ENCODE measurements at places on chromosomes 2 and 18.

DNA sequence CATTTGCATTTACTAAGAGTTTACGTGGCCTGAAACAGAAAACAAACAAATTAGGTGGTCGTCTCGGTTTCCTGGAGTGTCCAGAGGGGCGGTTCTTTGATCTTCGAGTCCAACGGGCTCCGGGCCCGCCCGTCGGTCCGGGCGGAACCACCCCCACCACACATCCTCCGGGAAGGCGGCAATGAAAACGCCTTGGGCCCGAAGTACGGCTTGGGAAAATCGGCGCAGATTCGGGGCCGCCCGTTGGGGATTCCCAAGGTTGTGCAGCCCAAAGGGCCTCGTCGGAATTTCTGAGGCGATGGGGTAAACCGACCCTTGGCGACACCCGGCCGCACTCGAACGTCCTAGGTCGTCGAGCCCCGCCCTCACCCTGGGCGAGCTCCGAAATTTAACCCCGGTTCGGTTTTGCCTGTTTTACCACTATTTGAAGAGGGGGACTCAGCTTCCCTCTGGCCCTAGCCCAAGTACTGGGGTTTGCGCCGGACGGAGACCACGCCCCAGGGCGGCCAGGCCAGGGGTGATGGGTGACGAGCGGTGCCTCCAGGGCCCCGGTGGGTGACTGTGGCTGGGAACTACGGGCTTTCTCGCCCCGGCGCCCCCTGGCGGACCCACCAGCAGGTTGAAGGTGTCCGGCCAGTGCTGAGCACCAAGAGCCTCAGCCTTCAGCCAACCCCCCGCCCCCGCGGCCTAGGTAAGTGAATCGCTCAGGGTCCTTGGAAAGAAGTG, 1.9 kb upstream of the CFAP53 start:
- no peak for DNase-seq

DNA sequence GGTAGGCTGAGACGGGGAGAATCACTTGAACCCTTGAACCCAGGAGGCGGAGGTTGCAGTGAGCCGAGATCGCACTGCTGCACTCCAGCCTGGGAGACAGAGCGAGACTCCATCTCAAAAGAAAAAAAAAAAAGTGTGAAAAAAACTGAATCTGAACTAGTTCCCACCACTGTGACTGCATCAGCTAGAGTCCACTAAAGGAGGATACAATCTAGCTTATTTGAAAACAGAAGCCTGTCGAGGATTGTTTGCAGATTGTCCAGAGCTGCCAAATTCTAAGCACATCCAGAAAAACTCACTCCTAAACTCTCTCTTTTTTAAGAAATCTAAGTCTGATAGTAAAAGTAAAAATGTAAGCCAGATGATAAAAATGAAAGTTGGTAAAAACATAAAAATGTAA, 10.6 kb downstream of the GFPT1 start:
- DNase-seq: no peak

GRCh38 chr2:234491281-234491680, 5.6 kb downstream of the ARL4C start:
- DNase-seq: no peak

DNA sequence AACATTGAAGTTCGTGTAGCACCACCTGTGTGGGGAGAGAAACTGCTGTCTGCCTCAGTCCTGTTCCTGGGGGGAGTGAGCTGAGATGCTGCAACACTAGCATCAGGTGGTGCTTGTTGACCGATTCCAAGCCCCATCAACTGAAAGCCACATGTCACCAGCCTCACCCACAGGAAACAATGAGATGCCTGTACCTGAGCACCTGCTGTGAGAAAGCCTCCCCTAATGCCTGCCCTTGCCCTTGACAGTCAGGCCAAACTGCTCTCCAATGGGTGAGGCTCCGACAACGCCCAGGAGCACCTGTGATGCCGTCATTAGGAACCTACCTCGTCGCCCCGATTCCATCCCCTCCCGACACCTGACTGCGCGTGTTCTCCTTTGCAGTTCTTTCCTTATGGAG, 104.6 kb downstream of the SMC6 start:
- DNase-seq: no peak

- DNase-seq: no peak
Observed at GRCh38 chr2:28247290-28247689, 145.4 kb upstream of the FOSL2 start.

GRCh38 chr2:74588664-74589063, 34.1 kb downstream of the DOK1 start:
- DNase-seq: no peak

DNA sequence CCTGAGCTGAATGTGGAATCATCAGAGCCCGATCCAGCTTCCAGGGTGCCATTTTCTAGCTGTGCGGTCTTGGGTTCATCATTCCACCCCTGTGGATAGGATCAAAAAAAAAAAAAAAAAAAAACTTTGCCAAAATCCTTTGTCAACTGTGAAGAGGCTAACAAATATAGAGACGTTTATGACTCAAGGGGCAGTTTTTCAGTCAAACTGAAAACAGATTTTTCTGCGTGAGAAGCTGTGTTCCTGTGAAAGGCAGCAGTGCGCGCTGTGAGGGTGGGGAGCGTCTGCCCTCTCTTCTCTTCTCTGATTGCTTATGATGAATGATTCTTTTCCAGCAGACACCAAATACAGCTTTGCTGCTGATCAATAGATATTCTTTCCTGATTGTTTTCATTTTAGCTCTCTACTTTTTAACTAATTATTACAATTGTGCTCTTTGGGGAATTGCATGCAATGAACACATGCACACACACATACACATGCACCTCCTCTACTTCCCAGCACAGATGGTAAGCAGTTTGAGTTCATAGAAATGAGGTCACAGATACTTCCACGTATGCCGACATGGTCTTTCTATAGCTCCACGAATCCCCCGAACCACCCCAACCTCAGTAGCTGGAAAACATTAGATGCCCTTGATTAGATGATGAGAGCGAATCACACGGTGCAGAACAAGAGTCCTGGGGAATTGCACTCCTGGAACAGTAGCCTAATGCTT, 175.4 kb downstream of the NRP2 start:
- no peak for DNase-seq

GRCh38 chr2:11708106-11708505, 38.1 kb upstream of the NTSR2 start:
- DNase-seq: no peak

GRCh38 chr2:43531251-43531650, 64.6 kb downstream of the THADA start:
- no peak for DNase-seq

- no peak for DNase-seq
Observed at GRCh38 chr18:45228796-45229388, 386.4 kb upstream of the SLC14A2 start.

DNA sequence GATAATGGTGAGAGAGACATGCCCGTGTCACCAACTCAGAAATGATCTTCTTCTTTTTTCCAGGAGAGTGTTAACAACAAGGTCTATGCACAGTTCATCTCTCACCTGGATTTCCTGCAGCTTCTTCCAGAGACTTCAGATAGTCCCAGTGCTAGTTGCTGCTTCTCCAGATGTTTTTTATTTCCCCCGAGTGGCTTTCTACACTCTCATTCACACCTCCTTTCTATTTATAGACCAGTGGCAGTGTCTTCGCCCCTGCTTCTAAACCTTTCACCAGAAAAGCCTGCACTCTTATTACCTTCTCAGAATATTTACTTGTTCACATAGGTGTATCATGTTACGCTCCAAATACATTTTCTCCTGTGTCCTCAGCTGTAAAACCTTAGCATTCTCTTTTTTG, 558.8 kb upstream of the CHAC2 start:
- no peak for DNase-seq

DNA sequence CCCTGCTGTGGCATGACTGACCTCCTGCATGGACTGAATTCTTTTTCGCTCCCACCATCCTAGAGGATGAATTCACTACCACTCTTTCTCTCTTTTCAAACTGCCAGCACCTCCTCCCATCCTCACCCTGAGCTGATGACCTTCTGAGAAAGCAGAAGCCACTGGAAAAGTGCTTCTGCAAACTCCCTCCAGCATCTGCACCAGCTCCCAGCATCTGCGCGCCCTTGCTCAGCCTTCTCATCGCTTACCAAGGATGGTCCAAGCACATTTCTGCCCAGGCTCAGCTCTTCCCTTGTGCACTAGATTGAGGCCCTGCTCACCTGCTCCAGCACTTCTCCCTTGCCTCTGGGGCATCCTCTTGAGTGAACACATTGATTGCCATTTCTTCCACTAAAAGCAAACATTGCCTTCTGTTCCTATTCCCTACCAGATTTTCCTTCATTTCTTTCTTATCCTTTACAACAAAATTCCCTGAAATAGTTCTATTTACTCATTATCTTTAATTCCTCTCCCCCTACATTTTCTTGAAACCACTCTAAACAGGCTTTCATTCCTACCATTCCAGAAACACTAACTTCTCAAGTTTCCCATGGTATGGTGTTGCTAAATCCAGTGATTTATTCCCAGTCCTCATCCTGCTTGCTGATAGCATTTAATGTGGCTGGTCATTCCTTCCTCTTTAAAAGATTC, 42.7 kb upstream of the IL1RL1 start:
- DNase-seq: peak; percentile 35

GRCh38 chr2:9330612-9331270, 92.6 kb downstream of the ITGB1BP1 start:
- DNase-seq: no peak

- DNase-seq: peak; percentile 34
Observed at GRCh38 chr18:49728542-49728941, 84.8 kb downstream of the ACAA2 start.

DNA sequence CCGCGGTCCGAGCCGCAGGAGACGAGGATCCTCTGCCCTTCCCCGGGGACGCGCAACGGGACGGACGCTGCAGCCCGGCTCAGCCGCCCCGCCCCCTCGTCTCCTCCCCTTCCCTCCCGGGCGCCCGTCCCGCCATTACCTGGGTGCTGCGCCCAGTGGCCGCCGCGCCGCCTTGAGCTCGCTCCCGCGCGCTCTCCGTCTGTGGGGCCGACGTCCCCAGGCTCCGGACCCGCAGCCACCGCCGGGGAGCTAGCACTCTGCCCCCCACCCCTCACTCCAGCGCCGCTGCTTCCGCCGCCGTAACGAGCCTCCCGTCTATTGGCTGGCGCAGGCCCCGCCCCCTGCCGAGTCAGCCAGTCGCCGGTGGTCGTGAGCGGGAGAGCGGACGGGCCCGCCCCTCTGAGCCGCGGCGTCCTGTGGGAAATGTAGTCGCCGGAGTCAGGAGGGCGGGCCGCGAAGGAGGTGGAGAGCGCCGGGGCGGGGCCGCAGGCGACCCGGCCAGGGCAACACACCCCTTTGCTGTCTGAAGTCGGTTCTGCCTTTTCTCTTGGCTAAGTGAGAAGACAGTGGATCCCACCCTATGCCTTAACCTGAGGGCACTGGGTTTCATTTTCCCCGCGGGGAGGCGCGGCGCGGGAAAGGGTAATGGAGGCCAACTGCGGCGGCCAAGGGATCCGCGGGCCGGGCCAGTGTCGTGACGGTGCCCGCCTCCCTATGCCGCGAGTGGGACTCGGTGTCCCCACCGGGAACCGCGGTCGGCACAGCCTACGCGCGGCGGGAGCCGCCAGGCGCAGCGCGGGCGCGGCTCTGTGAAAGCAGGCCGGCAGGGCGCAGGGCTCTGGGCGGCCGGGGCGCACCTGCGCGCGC, at the start of gene SAP130:
TSS of gene SAP130 (minus strand) at position 259 of the 867 bp plus-strand sequence. CDS start 1,767 bp downstream, outside the sequence.
- DNase-seq: peak; percentile 94

DNA sequence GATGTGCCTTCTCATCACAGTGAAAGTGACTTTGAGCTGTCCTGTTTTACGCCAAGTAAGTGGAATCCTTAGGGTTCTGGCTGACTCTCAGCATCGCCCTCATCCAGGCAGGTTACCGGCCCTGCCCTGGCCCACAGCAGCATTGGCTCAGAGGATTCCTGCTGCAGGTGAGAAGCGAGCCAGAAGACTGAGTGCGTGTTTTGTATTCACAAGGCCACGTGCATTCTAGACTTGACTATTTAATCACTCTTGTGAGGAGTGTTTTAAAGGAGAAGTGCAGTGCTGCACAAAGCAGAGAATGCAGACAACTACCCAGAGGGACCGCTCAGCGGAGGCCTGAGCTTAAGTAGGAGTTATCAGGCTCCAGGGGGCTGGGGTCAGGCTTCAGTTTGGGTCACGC, 48.3 kb downstream of the LAMA3 start:
- no peak for DNase-seq

- peak; percentile 60 for DNase-seq
Observed at GRCh38 chr2:9699139-9700108, 68.6 kb upstream of the YWHAQ start.

DNA sequence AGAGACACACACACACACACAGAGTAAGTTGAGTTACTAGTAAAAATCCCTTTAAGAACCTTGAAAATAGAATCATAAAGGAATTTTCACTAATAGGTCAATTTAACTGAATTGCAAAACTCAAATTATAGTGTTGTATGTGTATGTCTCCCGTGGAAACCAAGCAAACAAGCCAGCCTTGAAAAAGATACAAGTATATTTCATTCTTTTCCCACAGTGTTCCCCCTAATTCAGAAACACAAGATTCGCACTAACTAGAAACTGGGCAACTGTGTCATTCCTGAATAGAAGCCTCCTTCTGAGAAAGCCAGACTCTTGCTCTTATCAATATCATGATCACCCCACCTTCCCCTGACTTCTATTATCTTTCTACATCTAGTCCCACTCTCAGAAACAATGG, 229.5 kb downstream of the PIEZO2 start:
- no peak for DNase-seq

- no peak for DNase-seq
Observed at GRCh38 chr2:187358531-187358930, 89.5 kb downstream of the CALCRL start.

DNA sequence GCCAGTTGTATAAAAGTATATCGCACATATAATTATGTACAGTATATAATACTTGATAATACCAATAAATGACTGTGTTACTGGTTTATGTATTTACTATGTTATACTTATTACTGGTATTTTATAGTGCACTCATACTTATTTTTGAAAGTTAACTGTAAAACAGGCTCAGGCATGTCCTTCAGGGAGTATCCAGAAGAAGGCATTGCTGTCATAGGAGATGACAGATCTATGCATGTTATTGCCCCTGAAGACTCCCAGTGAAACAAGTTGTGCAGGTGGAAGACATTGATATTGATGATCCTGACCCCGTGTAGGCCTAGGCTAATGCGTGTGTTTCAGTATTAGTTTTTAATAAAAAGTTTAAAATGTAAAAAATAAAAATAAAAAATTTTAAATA, 20.3 kb upstream of the ASXL3 start:
- DNase-seq: no peak
